ENCODE measurements at places on chromosomes 7 and 10. TPM values are rescaled to one million over a fixed set of nuclear protein-coding genes. Genes with fewer than 3 reads are reported as not detected.

The ADK gene
- 38.2 TPM for total RNA-seq

The GPER1 gene
- 3.0 TPM for total RNA-seq

The FAM241B gene
- 9.0 TPM for total RNA-seq

DNA sequence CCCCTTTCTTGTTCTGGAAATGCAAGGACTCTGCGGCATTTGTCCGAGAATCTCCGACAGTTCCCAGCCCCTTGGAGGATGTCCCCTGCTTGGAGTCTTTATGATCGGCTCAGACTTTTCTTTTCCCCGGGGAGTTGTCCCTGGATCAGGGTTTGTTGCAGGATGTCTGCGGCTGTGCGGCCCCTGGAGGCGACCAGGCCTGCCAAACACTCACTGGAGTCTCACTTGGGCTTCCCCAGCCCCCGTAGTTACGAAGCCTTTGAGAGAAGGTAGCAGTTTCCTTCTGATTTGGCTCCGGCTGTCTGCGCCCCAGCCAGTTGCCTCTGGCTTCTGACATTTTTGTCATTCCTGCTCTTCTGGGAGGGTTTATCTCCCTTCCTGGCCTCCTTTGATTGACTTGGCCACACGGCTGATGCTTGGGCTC is 16.1 kb downstream of the COL26A1 start:
- H3K27ac ChIP-seq = no peak overlapping the region
- H3K27me3 ChIP-seq = no peaks in the 10 kb centered on the region
- no peaks in the 10 kb centered on the region for H3K36me3 ChIP-seq

The SEMA3D gene
- total RNA-seq = 2.0 TPM

GRCh38 chr7:81231301-81231838 is 312.5 kb upstream of the SEMA3C start:
- H3K27ac ChIP-seq = no peak overlapping the region
- H3K27me3 ChIP-seq = no peaks in the 10 kb centered on the region
- no peak for DNase-seq
- peaks cover 3% of the 10 kb centered on the region for H3K4me1 ChIP-seq
- no peak overlapping the region for H3K4me3 ChIP-seq
- H3K36me3 ChIP-seq = no peaks in the 10 kb centered on the region

DNA sequence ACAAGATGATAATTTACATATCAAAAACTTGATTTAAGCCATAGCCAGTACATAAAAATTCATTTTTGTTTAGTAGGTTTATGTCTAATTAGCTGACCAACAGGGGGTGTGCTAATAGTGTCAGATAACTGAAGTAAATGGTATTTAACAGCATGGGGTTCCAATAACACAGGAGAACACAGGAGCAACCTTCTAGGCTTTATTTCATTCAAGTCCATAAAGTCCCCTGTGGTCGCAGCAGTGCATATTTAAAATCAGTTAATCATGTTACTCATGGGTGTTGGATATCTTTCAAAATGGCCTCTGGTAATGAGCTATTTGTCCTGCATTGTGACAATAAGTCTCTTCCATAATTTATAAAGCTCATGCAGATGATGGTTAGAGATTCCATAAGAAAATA is 238.6 kb downstream of the CNTNAP2 start:
- H3K27me3 ChIP-seq = no peaks in the 10 kb centered on the region
- DNase-seq = no peak
- H3K36me3 ChIP-seq = no peaks in the 10 kb centered on the region
- H3K27ac ChIP-seq = no peak overlapping the region
- no peaks in the 10 kb centered on the region for H3K4me1 ChIP-seq

- H3K27me3 ChIP-seq = no peaks in the 10 kb centered on the region
- no peak for DNase-seq
- no peaks in the 10 kb centered on the region for H3K4me1 ChIP-seq
- H3K4me3 ChIP-seq = no peak overlapping the region
Measured at GRCh38 chr10:103709341-103709920, 145.9 kb downstream of the SH3PXD2A start.

DNA sequence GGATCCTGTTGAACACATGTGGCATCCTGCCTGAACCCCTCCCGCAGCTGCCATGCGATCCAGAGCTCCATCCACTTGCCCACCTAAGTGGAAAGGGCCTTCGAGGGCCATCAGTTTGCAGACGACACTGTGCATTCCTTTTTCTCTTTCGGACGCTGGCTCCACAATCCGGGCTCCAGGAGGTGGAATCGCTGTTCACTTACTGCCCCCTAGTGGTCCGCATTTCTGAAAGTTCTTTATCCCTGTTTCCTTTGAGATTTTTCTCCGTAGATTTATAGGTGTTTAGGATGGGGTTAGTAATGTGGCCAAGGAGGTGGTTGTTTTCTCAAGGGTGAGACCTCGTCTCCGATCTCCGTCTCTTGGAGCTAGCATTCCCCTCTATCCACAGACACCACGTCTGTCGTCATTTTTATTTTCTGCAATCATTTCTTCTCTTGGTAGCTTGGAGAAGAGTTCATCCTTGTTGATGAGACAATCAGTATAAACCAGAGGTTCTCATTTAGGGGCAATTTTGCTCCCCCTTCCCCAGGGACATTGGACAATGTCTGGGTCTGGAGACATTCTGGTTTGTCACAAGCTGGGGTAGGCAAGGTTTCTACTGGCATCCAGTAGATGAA is 204.6 kb downstream of the ARHGAP21 start:
- peak; percentile 75 for DNase-seq
- H3K27me3 ChIP-seq = no peaks in the 10 kb centered on the region
- no peak overlapping the region for H3K27ac ChIP-seq
- H3K4me1 ChIP-seq = peaks cover 6% of the 10 kb centered on the region
- no peaks in the 10 kb centered on the region for H3K36me3 ChIP-seq

GRCh38 chr10:98326621-98327027 is 58.6 kb upstream of the LOXL4 start:
- no peaks in the 10 kb centered on the region for H3K27me3 ChIP-seq
- H3K4me3 ChIP-seq = no peak overlapping the region
- peaks cover 15% of the 10 kb centered on the region for H3K4me1 ChIP-seq
- H3K27ac ChIP-seq = peak overlapping the region; percentile 6
- no peaks in the 10 kb centered on the region for H3K36me3 ChIP-seq

DNA sequence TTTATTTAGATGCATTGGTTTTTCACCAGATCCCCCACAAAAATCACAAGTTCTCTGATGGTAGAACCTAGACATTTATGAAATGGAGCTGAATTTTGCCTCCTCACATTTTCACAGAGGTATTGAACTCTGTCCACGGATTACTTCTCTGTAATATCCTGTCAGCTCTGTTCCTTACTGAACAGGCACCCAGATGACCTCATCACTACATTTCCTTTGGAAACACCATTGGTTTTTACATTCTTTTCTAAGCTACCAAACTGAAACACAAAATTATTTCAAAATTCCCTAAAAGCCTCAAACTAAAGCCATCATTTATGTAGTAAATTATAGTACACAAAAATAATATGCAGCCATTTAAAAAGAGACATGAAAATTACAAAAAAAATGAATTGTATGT is 98.3 kb upstream of the KCNIP2 start:
- H3K4me3 ChIP-seq = no peak overlapping the region
- H3K4me1 ChIP-seq = peaks cover 61% of the 10 kb centered on the region
- no peaks in the 10 kb centered on the region for H3K27me3 ChIP-seq
- H3K36me3 ChIP-seq = no peaks in the 10 kb centered on the region
- no peak for DNase-seq
- H3K27ac ChIP-seq = no peak overlapping the region

Data from heart right ventricle (tissue), 16 donors.